Renal cortical epithelial cell (primary cell): ENCODE measurements at places on chromosomes 3 and 15.

GRCh38 chr3:121477589-121477988 lies 68.2 kb downstream of the POLQ start:
- DNase-seq: peak; percentile 36

DNA sequence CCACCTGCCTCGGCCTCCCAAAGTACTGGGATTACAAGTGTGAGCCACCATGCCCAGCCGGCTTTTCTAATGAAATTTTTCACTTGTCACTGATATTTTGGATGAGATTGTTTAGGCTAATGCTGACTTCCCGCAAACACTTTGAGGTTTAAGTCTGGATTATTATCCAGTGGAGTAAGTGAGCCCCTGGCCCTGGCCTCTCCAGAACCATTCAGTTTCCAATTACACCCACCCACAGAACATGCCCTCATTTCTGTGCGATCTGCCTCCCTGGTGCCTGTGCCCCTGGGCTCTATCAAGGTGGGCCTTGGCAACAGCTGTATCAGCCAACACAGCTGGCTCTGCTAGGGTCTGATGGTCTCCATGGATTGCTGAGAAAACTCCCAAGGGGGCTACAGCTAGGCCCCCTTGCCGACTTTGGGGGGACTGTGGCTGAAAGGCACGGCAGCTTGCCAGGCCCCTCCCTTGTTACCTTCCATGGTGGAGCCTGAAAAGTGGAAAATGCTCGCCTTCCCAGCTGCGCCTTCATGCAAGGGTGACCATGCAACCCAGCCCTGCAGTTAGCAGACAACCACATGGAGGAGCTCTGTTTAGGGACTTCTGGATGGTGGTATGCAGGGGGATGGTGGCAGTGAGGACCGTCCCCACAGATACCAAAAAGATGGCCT lies 288.9 kb downstream of the FAM43A start:
- DNase-seq: no peak

DNA sequence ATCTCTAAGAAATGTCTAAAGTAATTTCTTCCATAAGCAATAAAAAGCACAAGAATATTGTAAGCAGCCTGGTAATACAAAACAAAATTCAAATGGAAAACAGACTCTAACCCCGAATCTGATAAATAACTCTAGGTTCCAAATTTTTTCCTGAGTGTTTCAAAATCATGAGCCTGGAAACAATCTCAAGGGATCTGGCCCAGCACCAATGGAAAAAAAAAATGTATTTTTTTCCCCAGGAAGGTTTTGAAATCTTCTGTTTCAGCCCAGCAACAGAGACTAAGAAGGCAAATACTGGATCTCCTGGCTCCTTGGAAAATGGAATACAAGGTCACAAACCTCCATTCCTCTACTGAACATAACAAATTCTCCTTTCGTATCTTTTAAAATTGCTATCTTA lies 13.0 kb downstream of the TBC1D2B start:
- DNase-seq: no peak

- no peak for DNase-seq
These were observed 11.9 kb downstream of the RTP3 start for GRCh38 chr3:46509661-46510187.

DNA sequence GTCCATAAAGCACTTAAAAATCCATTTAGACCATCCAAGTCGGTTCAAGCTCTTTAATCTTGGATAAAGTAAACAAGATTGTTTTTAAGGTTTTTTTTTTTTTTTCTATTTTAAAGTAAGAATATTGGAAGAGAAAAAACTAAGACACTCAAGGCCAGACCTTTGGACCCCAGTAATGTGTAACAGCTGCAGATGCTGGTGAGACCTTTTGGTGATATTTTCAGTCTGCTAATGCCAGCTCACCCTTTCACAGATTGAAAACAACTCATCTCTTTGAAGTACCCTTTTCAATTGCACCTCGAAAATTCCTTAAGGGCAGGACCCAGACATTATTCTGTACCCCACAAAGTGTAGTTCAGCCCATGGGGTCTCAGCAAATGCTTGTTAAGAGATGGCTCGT lies 260.7 kb upstream of the CTNNB1 start:
- DNase-seq: no peak

DNA sequence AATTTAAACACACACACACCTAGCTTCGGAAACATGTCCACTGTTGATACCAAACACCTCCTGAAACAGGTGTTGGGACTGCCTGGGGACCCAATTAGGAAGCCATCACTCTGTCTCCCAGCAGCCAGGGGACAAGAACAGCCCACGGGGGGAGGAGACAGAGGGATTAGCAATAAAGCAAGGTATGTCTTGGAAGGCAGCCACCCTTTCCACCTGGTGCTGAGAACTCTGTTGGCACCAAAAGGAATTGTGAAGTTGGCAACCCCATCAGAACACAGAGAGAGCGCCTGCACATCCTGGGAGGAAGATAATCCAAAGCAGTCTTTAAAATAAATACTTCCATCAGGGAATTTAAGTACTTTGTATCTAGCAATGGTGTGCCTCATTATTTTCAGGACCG lies 111.0 kb downstream of the ADAMTS17 start:
- no peak for DNase-seq

GRCh38 chr15:41443275-41443674 lies 26.4 kb downstream of the RTF1 start:
- no peak for DNase-seq

DNA sequence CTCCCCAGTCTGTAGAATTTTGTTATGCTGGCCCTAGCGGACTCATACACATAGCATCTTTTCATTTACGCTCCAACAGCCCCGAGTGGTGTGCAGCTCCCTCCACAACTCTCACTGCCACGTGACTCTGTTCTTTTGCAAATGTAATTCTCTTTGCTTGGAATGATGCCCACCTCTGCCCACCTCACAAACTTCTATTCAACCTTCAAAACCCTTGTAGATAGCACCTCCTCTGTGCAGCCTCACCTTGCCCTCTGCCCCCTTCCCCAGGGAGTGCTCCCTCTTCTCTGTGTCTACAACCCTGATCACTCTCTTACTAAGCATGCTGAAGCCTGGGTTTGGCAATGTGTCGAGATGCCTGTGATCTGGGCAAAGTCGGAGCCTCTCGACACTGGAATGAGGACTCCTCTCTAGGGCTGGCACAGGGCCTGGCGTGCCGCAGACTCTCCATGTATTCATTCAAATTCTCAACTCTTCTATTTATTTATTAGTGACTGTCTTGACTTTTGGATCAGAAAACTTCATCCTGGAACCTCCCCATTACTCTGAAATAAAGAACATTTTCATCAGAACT lies 73.5 kb downstream of the MGLL start:
- DNase-seq: peak; percentile 45

- peak; percentile 82 for DNase-seq
These were observed 2.9 kb upstream of the GMNC start for GRCh38 chr3:190865419-190865818.

GRCh38 chr3:127159543-127159942 lies 33.4 kb upstream of the PRR23E start:
- DNase-seq: no peak

DNA sequence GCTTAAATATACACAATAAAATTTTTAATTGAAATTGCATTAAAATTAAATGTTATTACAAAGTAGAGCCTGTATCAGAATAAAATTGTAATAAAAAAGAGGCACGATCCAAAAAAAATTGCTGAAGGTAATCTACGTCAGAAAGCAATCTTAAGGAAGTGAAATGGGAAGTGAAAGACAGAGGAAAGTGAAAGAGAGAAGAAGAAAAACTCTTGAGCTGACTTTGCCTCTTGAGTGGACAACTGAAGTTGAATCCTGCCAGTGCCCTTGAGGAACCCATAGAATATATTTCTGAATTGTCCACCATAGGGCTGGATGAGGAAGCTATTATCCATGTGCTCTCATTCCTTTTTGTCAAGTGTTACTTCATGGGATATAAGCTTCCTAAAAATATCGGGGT lies 285.1 kb upstream of the STAC start:
- DNase-seq: no peak

DNA sequence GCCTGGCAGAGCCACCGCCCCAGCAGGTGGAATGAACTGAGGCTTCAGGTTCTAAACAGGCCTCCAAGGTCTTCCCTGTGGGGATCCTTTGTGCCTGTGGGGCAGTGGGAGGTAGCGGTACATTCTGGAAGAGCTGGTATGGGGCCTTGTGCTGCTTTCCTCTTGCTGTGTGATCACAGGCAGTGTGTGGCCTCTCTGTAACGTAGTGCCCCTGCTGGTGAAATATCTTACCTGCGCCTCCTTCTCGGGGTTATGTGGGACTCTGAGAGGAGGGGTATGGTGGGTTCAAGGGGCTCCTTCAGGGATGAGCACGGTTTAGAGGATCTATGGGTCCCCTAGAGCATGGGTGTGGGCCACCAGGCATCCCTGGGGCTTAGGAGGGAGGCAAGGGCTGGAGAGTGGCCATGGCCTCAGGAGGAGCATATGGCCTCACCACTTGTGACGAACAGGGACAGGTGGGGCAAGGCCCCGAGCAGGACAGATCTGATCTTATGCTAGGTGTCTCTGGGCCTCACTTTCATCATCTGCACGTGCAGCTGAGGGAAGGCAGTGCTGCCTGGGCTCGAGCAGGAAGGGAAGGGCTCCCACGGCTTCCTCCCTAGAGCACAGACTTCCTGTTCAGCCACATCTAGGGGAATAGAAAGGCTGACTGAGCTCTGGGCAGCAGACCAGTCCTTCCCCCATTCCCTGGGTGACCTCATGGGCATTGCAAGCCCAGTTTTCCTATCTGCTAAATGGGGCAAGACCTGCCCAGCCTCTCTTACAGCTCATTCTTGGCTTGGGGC lies 1.9 kb upstream of the ALS2CL start:
- DNase-seq: peak; percentile 6

DNA sequence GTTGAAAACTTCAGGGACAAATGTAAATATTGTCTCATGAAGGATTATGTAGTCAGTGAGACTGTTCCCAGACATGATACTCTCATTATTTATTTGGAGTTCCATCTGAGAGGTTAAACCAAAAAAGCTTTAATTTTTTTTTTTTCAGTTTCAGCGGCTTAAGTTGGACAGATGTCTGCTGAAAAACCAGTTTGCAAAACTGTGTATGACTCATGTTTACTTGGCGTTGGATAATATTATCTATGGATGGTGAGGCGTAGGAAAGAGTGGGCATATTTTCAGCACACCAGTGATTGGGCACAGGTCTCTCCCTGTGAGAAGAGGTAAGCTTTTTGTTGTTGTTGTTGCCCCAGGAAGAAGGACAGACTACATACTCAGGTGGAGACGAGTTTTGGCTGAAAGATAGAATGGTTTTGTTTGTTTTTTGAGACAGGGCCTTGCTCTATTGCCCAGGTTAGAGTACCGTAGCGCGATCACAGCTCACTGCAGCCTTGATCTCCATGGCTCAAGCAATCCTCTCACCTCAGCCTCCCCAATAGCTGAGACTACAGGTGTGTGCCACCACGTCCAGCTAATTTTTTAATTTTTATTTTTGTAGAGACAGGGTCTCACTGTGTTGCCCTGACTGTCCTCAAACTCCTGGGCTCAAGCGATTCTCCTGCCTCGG lies 16.4 kb upstream of the ANXA2 start:
- DNase-seq: no peak

- no peak for DNase-seq
These were observed 304.3 kb upstream of the DPH6 start for GRCh38 chr15:35850284-35850683.

DNA sequence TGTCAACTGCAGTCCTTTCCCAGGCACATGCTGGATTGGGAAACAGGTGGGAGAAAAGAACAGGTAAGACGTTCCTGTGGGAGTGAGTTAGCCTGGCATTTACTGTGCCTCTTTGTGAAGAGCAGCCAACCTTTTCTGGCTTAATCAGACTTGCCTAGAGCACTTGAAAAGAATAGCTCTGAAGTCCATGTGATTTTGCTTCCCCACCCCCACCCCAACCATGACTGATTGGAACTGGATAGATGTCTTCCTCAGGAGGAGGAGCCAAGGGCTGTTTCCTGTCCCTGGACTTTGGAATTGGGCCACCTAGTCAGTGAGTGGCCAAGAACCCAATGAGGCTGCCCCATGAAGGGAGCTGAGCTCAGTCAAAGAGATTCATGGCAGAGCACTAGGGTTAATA lies 4.7 kb upstream of the TMEM41A start:
- DNase-seq: no peak

DNA sequence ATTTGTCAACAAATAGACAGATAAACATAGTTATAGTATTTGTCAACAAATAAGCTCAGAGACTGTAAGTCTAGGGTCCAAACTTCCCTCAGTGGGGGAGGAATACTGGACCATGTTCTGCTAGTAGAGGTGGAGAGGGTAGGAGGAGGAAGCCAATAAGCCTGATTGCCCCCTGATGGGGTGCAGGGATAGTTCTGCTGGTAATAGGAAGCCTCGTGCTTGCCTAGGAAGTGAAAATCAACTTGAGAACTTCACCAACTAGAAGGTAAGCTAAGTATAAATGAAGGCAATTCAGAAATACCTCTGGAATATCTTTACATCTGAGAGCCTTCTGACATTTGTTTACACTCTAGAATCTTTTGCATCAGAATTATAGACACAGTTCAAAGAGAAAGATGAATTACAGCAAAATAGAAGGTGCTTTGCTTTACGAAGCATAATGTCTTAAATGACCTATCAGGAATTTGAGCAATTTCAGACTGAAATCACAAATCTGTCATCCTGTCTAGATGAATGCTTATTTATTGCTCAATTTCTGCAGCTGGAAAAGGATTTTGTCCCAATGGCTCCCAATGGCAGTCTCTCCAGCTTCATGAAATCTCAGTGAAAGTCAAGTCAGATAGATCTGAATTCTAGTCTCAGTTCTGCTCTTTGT lies 225.6 kb upstream of the TBC1D5 start:
- DNase-seq: no peak

- no peak for DNase-seq
These were observed 32.6 kb upstream of the SLC41A3 start for GRCh38 chr3:126116526-126116925.

GRCh38 chr3:9681723-9682081 lies 21.9 kb upstream of the CPNE9 start:
- DNase-seq: no peak

- DNase-seq: no peak
These were observed 31.8 kb downstream of the IRAK2 start for GRCh38 chr3:10196389-10197052.

DNA sequence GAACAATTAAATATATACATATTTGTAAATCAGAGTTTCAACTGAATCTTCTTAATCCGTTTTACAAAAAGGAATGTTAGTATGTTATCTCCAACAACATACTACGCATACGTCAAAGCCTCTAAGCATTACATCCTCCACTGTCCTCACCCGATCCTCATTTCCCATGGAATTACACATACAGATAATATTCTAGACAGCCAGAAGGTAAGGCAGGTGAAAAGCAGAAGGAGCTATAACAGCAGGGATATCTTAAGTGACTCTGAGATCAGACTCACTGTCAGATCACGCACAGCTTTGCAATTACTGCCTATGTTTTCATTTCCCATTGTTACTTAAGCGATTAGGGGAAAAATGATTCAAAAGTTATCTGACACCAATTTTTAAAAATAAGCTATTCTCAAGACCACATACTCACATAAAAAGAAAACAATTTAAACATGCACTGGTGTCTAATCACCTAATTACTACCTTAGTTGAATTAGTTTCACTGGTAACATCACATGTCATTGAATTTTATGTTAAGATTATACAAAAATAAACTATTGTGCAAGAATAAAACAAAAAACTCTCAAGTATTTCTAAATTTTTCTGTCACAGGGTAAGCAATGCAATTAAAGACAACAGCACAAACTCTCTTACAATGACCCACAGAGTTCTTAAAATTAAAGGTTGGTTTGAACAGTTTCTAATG lies 92.8 kb downstream of the TBL1XR1 start:
- no peak for DNase-seq

GRCh38 chr3:180855364-180855763 lies 57.1 kb upstream of the FXR1 start:
- DNase-seq: peak; percentile 4

GRCh38 chr3:20405231-20405630 lies 219.2 kb upstream of the SGO1 start:
- DNase-seq: no peak

GRCh38 chr3:72776-73175 lies 123.8 kb upstream of the CHL1 start:
- DNase-seq: peak; percentile 70
